ENCODE measurements at places on chromosomes 11 and 22.
A peak's percentile ranks its signal among the peaks of the same experiment; 100 is the strongest.

GRCh38 chr22:44276041-44276440 lies 36.7 kb downstream of the SHISAL1 start:
- DNase-seq: no peak

DNA sequence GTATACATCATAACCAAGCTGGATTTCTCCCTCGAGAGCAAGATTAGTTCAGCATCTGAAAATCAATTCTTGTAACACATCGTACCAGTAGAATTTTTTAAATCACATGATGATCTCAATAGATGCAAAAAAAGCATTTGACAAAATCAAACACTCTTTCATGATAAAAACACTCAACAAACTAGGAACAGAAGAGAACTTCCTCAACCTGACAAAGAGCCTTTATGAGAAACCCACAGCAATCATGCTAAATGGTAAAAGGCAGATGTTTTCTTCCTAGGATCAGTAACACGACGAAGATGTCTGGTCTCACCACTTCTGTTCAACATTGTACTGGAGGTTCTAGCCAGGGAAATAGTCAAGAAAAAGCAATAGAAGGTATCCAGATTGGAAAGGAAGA lies 34.1 kb upstream of the TMPRSS4 start:
- DNase-seq: no peak

DNA sequence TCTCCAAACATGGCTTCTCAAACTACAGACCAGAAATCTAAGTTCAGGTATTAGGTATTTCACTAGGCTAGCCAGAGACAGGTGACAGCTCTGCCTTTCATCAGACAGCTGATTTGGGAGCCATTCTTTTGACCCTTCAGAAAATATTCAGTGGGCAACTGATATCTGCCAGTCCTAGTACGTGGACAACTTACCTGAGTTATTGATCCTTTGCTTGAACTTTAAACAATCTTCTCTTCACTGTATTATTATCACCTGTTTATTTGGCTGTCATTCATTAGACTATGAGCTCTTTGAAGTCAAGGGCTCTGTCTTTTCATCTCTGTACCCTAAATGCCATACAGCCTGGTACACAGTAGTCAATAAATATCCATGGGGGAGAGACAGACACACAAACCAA lies 17.2 kb downstream of the TRIM66 start:
- no peak for DNase-seq

DNA sequence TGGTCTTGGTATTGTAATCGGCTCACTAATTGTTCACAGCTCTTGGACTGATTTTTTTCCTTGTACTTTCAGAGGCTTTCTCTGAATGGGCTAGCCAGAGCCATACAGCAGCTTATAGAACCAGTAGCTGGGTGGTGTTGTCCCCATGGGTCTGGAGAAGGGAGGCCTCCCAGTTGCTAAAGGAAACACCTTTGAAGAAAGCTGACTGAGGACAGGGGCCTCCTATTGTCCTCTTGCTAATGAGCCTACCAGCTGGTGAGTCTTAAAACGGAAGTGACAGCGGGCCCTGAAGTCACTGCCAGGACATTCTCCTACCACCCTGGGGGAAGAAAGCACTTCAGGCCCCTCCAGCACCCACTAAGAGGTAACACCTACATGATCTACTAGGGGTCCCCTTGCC lies 9.9 kb downstream of the FADS3 start:
- no peak for DNase-seq

DNA sequence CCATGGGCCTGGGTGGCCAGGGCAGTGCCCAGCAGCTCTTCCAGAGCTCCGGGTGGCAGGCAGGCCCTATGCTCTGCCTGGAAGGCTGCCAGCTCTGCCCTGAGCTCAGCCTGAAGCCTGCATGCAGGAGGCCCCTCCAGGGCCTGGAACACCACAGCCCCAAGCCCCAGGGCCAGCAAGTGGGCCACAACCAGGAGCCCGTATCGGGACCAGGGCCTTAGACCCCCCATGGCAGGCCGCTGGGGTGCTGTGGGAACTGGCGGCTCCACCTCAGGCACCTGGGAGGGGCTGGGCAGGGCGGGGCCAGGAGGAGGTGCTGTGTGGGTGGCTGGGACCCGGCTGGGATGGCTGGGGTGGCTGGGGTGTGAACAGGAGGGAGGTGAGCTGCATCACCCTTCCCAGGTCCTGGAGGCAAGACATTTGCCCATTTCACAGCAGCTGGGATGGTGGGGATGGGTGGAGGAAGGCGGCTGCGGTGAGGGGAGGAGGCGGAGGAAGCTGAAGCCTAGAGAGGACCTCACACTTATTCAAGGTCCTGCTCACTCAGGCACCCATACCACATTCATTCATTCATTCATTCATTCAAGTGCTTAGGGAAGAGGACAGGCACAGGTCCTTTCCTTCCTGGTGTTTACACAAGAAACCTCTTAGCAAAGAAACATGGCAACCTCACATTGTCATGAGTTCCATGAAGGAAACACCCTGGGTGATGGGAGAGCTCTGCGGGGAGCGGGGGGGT lies at the start of gene KCNK7:
Gene KCNK7, minus strand, starts transcription at position 258 of the 739 bp plus-strand sequence. Its CDS starts 28 bp downstream, at position 230.
- no peak for DNase-seq

- DNase-seq: no peak
These were observed 61.8 kb downstream of the SNX19 start for GRCh38 chr11:130854483-130854882.

- no peak for DNase-seq
These were observed 83.3 kb downstream of the MYEOV start for GRCh38 chr11:69377029-69377952.

DNA sequence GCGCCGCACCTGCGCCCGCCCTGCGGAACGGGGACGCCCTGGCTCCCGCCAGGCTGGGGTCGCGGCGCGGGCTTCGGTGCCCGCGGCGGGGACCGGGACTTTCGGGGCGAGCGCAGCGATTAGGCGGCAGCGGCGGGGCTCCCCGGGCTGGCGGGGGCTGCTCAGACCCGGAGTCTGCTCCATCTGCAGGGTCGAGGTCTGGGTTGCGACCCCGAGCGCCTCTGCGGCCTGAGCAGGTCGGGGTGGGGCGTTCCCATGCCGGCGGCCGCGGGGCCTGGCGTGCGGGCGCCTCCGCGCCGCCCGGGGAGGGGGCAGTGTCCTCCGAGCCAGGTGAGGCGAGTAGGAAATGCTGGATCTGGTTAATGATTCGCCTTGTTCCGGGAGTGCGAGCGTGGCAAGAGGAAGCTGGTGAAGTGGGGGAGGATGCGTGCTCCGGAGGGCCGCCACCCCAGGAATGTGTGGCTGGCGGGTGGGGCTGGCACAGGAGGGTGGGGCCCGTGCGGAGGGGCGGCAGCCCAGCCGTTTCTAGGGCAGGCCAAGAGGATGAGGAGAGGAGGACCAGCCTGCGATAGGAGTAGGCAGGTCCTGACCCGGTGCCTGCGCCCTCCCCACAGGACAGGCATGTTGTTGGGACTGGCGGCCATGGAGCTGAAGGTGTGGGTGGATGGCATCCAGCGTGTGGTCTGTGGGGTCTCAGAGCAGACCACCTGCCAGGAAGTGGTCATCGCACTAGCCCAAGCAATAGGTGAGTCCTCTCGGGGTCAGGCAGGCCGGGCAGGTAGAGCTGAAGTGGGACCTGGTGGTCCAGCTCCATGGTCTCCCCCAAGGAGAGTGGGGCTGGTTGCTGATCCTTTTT lies 606 bp downstream of the RASSF7 start:
- DNase-seq: peak; percentile 32

- no peak for DNase-seq
These were observed 15.5 kb upstream of the ZBTB44 start for GRCh38 chr11:130330101-130330684.

GRCh38 chr22:43720716-43721115 lies 91.4 kb downstream of the EFCAB6 start:
- DNase-seq: no peak

DNA sequence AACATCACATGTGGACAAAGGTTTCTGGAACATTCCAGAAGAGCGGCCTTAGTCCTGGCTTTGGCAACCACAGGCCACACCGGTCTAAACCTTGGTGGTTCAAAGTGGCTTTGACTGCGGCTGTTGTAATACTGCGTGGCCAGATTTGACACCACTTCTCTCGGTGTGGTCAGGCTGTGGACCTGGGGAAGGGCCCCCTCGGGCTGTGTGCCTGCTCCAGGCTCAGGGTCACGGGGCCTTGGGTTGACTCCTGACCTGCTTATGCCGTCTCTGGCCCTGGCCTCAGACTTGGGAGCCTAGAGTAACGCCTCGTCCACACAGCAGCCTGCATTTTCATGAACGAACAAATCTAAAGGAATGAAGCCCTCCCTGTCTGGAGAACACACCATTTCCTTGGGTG lies 118.0 kb downstream of the PHF21B start:
- DNase-seq: no peak

DNA sequence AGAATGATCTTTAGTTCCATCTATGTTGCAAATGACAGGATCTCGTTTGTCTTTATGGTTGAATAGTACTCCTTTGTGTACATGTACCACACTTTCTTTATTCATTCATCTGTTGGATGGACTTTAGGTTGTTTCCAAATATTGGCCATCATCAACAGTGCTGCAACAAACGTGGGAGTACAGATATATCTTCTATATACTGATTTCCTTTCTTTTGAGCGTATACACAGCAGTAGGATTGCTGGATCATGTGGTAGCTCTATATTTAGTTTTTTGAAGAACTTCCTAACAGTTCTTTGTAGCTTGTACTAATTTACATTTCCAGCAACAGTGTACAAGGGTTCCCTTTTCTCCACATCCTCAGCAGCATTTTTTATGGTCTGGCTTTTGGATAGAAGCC lies 407.5 kb upstream of the ANO5 start:
- no peak for DNase-seq

- no peak for DNase-seq
These were observed 476.9 kb downstream of the MIAT start for GRCh38 chr22:27134315-27134701.

- peak; percentile 7 for DNase-seq
These were observed 91.0 kb downstream of the KCNQ1 start for GRCh38 chr11:2535673-2536439.

- DNase-seq: no peak
These were observed 380 bp downstream of the C11orf96 start for GRCh38 chr11:43942662-43943371.

- peak; percentile 94 for DNase-seq
These were observed 1.4 kb downstream of the PNPLA2 start for GRCh38 chr11:819943-820649.

DNA sequence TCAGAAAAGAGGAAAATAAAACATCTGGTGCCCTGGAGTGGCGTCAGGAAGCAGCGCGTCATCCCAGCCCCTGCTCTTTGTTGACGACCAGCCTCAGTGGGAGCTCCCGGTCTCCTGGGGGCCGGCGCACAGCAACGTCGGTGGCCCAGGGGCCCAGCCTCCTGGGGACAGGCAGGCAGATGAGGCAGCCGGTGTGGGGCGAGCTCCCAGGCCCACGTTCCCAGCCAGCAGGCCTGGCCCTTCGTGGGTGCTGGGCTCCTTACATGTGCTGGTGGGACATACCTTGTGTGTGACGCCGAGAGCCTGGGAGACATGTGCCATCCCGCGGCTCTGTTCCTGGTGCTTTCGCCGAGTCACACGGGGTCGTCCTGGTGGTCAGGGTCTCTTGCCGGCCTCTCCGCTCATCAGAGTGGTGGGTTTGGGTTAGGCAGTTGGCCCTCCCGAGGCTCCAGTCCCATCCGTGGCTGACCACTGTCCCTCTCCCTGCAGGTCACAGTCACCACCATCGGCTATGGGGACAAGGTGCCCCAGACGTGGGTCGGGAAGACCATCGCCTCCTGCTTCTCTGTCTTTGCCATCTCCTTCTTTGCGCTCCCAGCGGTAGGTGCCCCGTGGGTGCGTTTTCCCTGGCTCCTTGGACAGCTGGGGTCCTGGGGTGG lies 116.7 kb downstream of the KCNQ1OT1 start:
- no peak for DNase-seq

DNA sequence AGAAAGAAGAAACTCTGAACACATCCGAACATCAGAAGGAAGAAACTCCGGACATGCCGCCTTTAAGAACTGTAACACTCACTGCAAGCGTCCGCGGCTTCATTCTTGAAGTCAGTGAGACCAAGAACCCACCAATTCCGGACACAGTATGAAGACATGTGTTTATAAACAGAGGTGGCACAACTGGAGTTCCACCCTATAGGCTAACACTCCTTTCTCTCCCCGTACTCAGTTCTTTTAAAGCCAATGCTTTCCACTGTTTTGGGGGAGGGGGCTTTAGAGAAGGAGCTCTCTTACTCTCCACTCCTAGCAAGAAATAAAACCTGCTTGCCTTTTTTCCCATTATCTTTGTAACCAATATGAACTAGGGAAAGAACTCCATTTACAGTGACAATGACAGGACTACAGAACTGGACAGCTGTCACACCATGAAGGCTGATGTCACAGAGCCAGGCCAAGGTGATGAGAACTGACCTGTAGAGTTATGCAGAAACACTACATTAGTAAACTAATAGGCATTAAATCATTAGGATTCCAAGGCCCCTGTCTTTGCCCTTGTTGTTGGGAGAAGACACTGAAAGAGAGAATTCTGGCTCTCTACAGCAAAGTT lies 733 bp downstream of the TRIM5 start:
- no peak for DNase-seq

GRCh38 chr11:12546660-12547059 lies 127.6 kb upstream of the TEAD1 start:
- DNase-seq: no peak

GRCh38 chr22:42630211-42630610 lies 10.2 kb downstream of the ATP5MGL start:
- DNase-seq: no peak

DNA sequence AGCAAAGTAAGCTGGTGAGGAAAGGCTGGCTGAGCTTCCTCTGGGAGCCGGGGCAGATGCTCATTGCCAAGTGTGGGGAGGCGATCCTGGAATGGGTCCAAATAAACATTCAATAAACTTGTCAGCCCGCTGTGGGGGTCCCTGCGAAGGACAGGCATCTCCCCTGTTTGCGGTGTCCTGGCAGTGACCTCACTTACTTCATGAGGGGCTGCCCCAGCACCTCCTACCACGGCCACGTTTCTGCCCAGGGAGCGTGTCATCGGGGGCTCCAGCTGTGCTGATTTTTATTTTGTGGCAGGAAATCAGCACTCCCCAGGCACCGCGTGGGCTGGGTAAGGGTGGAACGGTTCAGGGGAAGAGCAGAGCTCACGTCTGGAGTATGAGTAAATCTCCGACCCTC lies 493.9 kb upstream of the B3GAT1 start:
- no peak for DNase-seq

GRCh38 chr22:23267226-23268043 lies 87.1 kb downstream of the BCR start:
- no peak for DNase-seq

- DNase-seq: peak; percentile 61
These were observed 36.1 kb downstream of the MMP20 start for GRCh38 chr11:102589047-102589459.

DNA sequence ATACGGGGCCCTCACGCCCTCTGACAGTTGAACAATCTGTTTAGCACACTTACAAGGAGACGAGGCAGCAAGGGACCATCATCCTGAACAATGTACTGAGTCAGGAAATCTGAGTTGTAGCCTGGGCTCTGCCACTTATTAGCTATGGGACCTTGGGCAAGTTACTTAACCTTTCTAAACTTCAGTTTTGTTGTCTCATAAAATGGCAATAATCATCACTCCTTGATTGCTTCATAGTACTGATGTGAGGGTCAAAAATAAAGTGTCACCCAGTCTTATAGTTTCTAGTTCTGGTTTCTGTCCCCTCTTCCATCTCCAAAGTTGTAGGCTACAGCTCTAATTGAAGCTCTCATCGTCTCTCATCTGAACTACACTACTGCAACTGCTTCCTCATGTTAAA lies 46.7 kb downstream of the RELT start:
- DNase-seq: no peak

GRCh38 chr22:27251563-27251962 lies 550.0 kb downstream of the MN1 start:
- no peak for DNase-seq

GRCh38 chr22:17694752-17695151 lies 56.2 kb downstream of the BCL2L13 start:
- no peak for DNase-seq
